ENCODE measurements at places on chromosomes 6 and 20. TPM values are rescaled to one million over a fixed set of nuclear protein-coding genes. Genes with fewer than 3 reads are reported as not detected.

- peak overlapping the region; percentile 43 for H3K4me3 ChIP-seq
- no peaks in the 10 kb centered on the region for H3K36me3 ChIP-seq
- DNase-seq, result peak; percentile 42
Observed at GRCh38 chr6:6915813-6916547, 191.8 kb upstream of the RREB1 start.

The BLCAP gene
- 92.3 TPM for total RNA-seq

The CLDN20 gene
- not detected for total RNA-seq

The NFKBIL1 gene
- 15.6 TPM for total RNA-seq

The SRMS gene
- not detected for total RNA-seq

DNA sequence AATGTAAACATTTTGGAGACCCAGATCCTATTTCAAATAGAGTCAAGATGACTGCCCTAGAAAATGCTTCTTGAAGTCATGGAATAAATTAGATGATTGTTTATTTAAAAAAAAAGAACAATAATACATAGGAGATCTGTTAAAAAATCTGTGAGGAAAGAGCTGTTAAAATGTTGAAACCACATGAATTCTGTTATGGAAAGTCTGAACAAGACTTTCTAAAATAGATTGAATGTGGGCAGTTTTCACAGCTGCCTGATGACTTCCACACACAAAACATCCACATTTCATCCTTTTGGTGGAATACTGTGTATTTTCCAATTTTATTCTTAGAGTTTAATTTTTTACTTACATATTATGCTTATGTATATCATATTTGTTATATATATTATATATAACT, 186.1 kb downstream of the LAMA2 start:
- no peak for DNase-seq
- H3K27ac ChIP-seq, result peak overlapping the region; percentile 61
- H3K36me3 ChIP-seq, result peaks cover 34% of the 10 kb centered on the region
- H3K4me3 ChIP-seq, result no peak overlapping the region
- no peaks in the 10 kb centered on the region for H3K27me3 ChIP-seq

The ENPP1 gene
- 1.6 TPM for total RNA-seq

The KCNG1 gene
- total RNA-seq, result 0.59 TPM

The SPAG4 gene
- 4.5 TPM for total RNA-seq

DNA sequence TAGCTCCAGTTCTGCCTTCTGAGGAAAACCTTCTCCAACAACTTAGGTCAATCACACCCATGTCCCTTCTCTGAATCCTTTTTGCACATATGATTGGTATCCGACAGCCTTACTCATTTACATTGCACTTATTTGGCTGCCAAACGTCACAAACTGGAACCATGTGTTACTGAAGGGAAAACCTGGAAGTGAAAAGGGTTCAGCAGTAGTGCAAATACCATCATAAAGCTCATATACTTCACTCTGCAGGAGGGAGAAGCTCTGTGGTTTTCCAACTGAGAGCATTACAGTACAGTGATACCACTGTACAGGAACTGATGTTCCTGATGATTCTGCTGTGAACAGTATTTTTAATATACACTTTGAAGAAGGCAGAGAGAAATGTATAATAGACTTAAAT, 87.8 kb downstream of the SLC16A10 start:
- H3K27me3 ChIP-seq, result no peaks in the 10 kb centered on the region
- no peak for DNase-seq
- no peaks in the 10 kb centered on the region for H3K36me3 ChIP-seq
- H3K27ac ChIP-seq, result no peak overlapping the region
- no peaks in the 10 kb centered on the region for H3K4me1 ChIP-seq
- no peak overlapping the region for H3K4me3 ChIP-seq

The STK4 gene
- 21.0 TPM for total RNA-seq

The AKAP12 gene
- total RNA-seq, result 11.0 TPM

The DNMT3B gene
- total RNA-seq, result 0.28 TPM

DNA sequence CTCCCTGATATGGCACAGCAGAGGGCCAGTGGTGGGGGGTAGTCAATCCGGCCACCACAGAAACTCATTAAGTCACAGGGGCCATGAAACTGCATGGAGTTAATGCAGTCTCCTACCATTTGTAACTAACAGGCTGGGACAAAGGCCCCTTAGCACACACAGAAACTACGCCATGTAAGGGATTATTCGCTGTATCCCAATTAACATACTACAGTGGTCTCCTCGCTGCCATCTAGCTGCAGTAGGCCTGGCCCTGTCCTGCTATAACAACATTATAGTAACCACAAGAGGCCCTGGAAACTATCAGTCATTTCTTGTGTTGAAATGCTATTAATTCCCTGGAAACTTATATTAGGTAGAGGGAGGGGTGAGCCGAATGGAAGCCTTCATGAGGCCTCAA, 72.3 kb upstream of the CCN2 start:
- no peaks in the 10 kb centered on the region for H3K36me3 ChIP-seq
- no peak overlapping the region for H3K27ac ChIP-seq
- no peak for DNase-seq
- H3K4me1 ChIP-seq, result no peaks in the 10 kb centered on the region
- H3K4me3 ChIP-seq, result no peak overlapping the region
